Chondrocyte (in vitro differentiated cells): ENCODE measurements at places on chromosomes 3 and 15. TPM values are rescaled to one million over a fixed set of nuclear protein-coding genes. Genes with fewer than 3 reads are reported as not detected.

GP5 gene
- 0.28 TPM in 1 of 3 replicates, not detected in the others for total RNA-seq

SNRPN gene
- total RNA-seq = 93.8 to 99.5 TPM (median 97.4 TPM) in 3 replicates

TIMP4 gene
- total RNA-seq = 31.3 to 41.6 TPM (median 31.9 TPM) in 3 replicates

ZWILCH gene
- total RNA-seq = 10.0 to 17.5 TPM (median 11.0 TPM) in 3 replicates

DAZL gene
- total RNA-seq = not detected in 3 replicates

EAF2 gene
- total RNA-seq = 2.4 to 3.7 TPM (median 2.7 TPM) in 3 replicates
